Sciatic nerve (tissue), 2 donors: ENCODE measurements at places on chromosomes 5 and 9. TPM values are rescaled to one million over a fixed set of nuclear protein-coding genes. Genes with fewer than 3 reads are reported as not detected.

Gene SLC6A7
- total RNA-seq = not detected

Gene TLN1
- 411 TPM for total RNA-seq

Gene ISOC1
- 20.1 TPM for total RNA-seq

Gene JAKMIP2
- total RNA-seq = 14.6 TPM

Gene OR1J2
- total RNA-seq = not detected

Gene ARSK
- 6.9 TPM for total RNA-seq

DNA sequence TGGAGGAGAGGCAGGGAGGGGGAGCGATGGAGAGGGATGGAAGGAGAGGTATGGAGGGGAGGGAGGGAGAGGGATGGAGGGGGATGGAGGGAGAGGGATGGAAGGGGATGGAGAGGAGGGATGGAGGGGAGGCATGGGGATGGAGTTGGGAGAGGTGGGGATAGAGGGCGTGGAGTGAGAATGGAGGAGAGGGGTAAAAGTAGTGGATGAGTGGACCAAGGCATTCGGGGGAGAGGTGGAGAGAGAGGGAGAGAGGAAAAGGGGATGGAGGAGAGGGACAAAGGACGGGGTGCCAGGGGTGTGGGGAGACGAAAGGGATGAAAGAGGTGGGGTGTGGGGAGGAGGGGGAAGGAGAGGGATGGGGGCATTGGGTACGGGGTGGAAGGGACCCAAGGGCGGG lies 100.4 kb downstream of the VAV2 start:
- DNase-seq = no peak

DNA sequence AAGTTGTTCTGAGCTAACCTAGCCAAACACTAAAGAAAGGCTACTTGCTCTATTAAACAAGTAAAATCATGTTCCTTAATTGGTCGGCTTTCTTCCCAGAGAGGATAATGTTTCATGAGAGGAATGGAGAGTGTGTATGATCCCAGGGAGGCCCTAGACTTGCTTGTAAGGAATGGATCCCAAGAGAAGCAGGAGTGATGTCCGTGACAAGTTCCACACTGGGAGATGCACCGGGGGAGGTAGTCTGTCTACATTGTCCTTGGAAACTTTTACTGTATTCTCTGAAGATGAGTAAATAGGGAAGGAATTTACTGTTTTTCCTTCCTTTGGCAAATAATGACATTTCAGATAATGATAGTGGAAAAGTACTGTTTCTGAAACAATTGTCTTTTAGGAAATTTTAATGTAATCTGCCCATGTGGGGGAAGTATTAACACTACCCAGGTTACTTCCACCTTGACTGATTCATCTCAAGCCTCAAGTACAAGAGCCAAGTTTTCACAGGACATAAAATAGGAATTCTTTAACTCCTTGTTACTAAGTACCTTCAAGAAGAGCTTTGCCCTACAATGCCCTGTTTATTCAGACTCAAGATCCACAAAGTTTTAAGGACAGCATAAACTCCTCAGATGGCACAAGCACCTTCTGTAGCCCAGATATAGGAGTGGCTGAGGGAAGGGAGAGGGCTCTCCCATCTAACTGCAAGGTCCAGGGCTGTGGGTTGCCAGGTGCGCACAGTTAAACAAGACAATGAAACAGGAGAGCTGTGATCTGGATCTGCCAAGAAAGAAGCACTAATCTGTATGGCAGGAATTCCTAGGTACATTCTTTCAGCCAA lies 152.1 kb downstream of the GNA14 start:
- DNase-seq = no peak

DNA sequence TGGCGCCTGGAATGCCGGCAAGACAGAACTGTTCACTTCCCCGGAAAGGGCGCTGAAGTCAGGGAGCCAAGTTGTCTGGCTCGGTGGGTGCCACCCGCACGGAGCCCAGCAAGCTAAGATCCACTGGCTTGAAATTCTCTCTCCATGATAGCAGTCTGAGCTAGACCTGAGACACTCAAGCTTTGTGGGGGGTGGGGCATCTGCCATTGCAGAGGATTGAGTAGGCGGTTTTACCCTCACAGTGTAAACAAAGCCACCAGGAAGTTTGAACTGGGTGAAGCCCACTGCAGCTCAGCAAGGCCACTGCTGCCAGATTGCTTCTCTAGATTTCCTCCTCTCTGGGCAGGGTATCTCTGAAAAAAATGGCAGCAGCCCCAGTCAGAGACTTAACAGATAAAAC lies 277.4 kb downstream of the SLCO4C1 start:
- no peak for DNase-seq

- DNase-seq = no peak
These were observed 131.1 kb downstream of the RMI1 start for GRCh38 chr9:84111726-84112125.

GRCh38 chr5:35138232-35138631 lies 90.5 kb upstream of the AGXT2 start:
- DNase-seq = no peak

- no peak for DNase-seq
These were observed 3.0 kb upstream of the AGPAT2 start for GRCh38 chr9:136690104-136690805.

GRCh38 chr5:79130781-79131180 lies 19.2 kb downstream of the BHMT start:
- DNase-seq = no peak

- DNase-seq = no peak
These were observed 124.7 kb upstream of the TBC1D2 start for GRCh38 chr9:98380065-98380681.

DNA sequence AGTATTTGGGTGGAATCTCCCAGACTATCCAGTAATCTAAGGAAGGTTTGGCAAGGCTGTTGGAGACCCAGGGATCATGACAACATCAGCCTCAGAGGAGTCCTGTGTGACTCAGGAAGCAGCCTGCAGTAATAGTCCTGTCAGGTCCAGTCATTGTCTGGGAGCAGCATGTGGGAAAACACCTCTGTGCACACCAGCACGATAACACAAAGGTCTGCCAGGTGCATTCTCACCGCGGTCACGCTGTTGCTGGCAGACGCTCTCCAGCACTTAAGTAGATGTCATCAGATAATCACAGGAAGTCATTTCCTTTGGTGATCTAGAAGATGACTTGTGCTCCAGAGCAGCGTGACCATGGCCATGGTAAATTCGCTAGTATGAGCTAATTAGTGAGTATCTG lies 99.2 kb upstream of the IQGAP2 start:
- no peak for DNase-seq

DNA sequence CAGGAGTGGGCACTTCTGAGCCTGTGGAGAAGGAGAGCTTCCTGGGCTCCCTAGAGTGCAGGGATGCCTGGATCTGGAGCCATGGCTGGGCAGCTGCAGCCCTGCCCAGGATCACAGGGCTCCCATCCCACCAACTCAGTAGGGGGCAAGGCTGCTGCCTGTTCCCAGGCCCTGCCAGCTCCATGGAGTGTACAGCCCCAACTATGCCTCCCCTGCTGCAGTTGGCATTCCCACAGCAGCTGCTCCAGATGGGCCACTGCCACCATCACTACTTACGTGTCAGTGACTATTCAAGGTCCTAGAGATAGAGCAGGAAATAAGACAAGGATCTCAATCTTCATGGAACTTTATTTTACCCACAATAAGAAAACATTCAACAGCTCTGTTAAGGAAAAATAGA lies 107.1 kb upstream of the TNPO1 start:
- no peak for DNase-seq

- no peak for DNase-seq
These were observed 102.9 kb downstream of the BOD1 start for GRCh38 chr5:173513521-173513991.

DNA sequence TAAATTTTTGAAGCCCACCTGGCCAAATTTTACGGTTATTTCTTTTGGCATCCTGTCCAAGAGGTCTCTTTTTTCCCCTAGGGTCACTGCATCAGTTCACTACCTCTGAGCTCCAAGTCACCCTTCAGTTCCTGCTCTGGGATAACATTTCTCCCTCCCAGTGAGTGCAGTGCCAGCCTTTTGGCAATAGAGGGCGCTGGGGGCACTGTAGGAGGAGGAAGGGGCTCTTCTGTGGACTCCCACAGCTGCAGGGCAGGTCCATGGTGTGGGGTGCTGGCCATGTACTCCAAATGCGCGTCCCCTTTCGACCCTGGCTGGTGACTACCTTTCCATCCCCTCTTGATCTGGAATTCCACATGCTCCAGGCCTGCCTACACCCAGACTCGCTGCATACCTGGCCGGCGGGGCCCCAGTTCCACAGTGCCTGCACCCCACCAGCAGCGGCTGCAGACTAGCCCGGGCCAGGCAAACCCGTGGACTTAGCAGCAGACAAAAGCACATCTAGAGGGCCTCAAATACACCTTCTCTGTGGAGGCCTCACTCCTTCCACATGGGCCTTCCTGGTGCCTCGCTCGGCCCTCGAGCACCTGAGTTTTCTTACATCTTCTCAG lies 20.3 kb upstream of the NINJ1 start:
- DNase-seq = no peak

- DNase-seq = no peak
These were observed 67.9 kb downstream of the PSMB7 start for GRCh38 chr9:124347206-124347967.

DNA sequence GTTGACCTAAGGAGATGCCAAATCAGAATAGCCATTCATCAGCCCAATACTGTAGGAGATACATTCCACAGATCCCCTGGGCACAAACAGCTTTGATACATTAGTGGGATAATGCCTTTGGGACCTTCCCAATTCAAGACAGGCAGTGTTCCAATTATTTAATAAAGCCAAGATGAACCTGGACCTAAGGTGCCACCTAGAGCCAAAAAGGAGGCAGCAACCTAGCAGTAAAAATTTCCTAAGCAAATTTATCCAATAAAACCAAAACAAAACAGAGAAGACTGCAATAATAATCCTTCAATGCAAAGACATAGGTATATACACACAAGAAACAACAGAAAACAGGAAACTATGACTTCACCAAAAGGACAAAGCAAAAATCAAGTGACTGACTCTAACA lies 253.0 kb downstream of the HINT1 start:
- DNase-seq = no peak

- no peak for DNase-seq
These were observed 86.4 kb upstream of the CDH6 start for GRCh38 chr5:31107091-31107518.

GRCh38 chr5:1521671-1522600 lies 1.8 kb downstream of the LPCAT1 start:
- DNase-seq = peak; percentile 55

GRCh38 chr9:76730801-76731200 lies 33.4 kb upstream of the PCA3 start:
- DNase-seq = no peak

GRCh38 chr5:160260006-160260775 lies 30.9 kb downstream of the FABP6 start:
- DNase-seq = no peak

- DNase-seq = no peak
These were observed 10.8 kb downstream of the PUM3 start for GRCh38 chr9:2833096-2833495.

DNA sequence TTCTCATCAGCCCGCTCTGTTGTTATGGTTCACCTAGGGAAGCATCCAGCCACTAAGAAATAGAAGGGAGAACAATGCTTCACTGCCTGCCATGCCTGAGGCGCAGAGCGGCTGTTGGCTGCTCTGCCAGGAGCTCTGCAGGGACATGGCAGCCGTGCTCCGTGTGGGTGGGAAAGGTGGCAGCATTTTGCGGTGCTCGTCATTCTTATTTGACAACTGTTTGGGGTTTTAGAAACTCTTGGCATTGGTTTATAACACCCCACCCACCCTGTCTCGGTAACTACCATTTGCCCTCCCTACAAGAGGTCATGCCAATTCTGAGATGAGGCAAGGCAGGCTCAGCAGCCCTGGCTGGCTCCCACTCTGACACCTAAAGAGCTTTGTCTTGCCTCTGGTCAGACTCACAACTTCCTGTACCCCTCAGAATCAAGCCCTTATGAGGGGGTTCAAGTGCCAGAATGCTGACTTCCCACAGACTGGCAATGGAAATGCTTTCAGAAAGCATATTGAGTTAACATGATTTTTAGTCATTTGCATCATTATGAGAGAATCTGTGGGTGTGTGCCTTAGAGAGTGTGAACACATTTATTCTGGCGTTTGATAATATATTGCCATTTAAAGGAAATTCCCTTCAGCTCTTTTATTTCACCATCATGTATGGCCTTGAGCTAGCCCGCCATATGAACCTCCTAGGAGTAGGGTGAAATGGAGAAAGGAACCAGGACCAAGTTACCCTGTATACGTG lies 288.0 kb upstream of the ANKRD55 start:
- no peak for DNase-seq

GRCh38 chr5:139291051-139291450 lies 2.5 kb upstream of the MATR3 start:
- DNase-seq = no peak

DNA sequence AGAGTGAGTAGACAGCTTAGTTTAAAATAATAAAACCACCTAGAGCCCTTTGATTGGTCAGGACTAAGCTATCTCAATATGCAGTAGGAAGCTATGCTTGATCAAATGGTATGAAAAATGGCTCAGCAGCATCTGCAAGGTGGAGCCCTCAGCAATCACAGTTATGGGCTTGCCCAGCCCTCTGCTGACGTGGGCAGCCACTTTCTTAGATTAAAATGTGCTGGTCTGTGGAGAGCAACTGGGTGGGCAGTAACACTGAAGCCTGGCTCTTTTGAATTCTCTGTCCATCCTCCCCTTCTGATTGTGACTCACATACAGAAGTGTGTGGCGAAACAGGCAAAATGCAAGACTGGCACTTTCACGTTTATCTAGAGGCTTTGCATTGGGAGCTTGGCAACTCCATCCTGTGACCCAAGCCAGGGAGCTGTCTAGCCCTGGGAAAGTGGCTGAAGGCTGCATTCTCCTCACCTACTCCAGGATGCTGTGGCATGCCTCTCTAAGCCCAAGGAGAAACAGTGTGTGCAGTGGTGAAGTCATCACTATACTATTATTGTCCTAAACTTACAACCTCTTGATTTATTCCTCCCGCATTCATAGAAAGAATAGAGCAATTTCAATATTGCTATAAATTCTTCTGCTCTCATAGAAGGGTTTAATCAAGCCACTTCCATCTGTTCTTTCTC lies 61.1 kb downstream of the MED10 start:
- DNase-seq = no peak

DNA sequence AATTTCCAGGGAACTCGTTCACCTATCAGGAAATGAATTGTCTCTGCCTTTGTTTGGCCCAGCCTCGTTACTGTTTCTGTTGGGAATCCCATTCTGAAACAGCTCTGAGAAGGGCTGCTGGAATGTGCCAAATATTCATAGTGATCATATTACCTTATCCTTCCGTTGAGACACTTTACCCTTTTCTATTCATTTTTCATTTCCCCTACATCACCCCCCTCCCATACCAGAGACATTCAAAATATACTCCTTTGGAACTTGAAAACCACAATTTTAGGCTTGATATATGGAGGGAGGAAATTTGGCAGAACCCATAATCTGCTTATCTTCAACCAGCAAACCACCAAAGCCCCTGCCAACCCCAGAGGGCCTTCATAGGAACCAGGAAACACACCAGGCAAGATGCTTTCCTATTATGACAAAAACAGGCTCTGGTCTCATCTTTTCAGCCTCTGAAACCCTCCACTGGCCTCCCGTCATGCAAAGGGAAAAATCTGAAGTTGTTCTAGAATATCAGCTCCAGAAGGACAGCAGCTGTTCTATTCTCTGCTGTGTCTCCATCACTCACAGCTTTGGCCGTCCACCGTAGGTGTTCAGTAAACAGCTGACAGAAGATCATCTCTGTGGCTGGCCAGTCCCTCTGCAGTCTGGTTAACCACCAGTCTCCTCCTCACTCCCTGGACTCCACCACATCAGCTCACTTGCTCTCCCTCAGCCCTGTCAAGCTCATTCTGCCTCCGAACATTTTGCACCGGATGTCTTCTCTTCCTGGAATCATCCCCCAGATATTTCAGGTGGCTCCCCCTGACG lies 217.2 kb upstream of the WWC1 start:
- DNase-seq = no peak
